Ascending aorta (tissue), 2 donors: ENCODE measurements at places on chromosomes 2 and 18. TPM values are rescaled to one million over a fixed set of nuclear protein-coding genes. Genes with fewer than 3 reads are reported as not detected.

PLCD4 gene
- 1.9 TPM for total RNA-seq

UNC80 gene
- total RNA-seq, result 0.11 TPM

CDK5R2 gene
- total RNA-seq, result not detected

ARHGEF33 gene
- 6.4 TPM for total RNA-seq

PLCL1 gene
- 14.3 TPM for total RNA-seq

CYTIP gene
- 5.5 TPM for total RNA-seq

CHAC2 gene
- not detected for total RNA-seq

NT5DC4 gene
- total RNA-seq, result not detected

GULP1 gene
- total RNA-seq, result 67.8 TPM

IL1F10 gene
- total RNA-seq, result not detected

POTEI gene
- total RNA-seq, result not detected

OSBPL1A gene
- 42.9 TPM for total RNA-seq

POMC gene
- total RNA-seq, result 18.6 TPM

AQP12A gene
- not detected for total RNA-seq

LIMS4 gene
- 21.2 TPM for total RNA-seq

SOX11 gene
- not detected for total RNA-seq

ACOXL gene
- total RNA-seq, result not detected

MDH1 gene
- 65.7 TPM for total RNA-seq

VAMP8 gene
- 10.0 TPM for total RNA-seq
